ENCODE measurements at places on chromosomes 4 and X.
A peak's percentile ranks its signal among the peaks of the same experiment; 100 is the strongest.

- DNase-seq = no peak
Measured at GRCh38 chr4:6714954-6715353, 1.0 kb upstream of the BLOC1S4 start.

- DNase-seq = no peak
Measured at GRCh38 chrX:2692221-2693112, 1.4 kb downstream of the CD99 start.

DNA sequence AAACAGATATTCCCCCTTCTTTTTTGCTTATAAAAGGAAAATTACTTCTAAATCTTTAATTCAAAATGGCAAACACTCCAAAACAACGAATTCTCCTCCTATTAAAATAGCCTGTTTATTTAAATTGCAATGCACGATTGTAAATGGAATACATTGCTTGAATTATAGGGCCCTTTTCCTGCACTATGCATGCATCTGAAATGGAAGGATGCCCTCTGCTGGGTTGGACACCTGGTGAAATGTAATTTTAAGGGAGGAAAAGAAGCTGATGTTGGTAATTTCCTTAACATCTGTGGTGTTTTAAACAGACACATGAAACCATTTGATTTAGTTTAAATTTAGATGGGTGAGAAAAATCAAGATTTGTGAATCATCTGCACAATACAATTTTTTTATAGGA, 72.8 kb downstream of the GRXCR1 start:
- DNase-seq = no peak

DNA sequence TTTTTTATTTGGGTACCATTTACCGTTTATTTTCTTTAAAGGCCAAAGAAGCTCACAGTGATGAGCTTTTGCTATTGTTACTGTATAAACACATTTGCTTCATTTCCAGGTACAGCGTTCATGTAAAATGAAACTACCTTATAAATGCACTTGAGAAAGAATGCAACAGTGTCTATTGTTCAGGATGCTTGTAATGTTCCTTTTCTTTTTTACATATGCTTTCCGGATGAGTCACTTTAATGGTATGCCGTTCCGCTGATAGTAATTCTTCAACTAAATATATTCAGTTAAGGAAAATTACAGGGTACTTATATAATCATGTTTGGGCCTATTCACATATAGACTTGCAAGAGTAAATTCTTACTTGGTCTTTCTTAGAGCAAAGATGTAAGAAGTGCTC, 354.9 kb downstream of the RPA4 start:
- no peak for DNase-seq

DNA sequence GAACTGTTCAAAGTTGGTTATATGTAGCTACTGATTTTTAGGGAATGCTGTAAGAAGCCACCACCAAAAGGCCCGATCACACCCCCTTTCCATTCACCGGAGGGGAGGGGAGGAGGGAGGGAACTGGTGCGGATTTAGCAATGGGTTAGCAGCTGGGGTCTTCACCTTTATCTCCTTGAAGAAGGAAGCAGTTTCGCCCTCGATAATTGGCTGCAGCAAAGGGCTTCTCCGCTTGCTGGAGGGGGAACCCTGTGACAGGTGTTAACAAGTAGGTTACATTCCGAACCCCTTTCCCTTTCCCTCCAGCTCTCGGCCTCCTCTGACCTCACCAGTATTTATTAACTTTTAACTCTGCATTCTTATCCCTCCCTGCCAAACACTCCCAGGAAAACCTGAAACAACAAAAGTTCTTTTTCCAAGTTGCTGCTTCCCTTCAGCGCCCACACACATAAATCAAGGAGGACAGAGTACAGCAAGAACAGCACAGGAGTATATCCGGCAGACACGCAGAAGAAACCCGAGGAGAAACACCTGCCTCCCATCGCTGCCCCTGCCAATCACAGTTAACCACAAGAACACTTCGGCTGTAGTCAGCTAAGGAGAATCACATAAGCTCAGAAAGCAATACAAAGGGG, 39.8 kb upstream of the NAP1L5 start:
- DNase-seq = no peak

GRCh38 chrX:5681159-5681558, 547.5 kb downstream of the NLGN4X start:
- peak; percentile 9 for DNase-seq

- peak; percentile 32 for DNase-seq
Measured at GRCh38 chr4:6991771-6992557, 51.2 kb upstream of the TADA2B start.

- peak; percentile 21 for DNase-seq
Measured at GRCh38 chr4:3765271-3766035, 732 bp upstream of the ADRA2C start.

Data from fibroblast of skin of left quadriceps (primary cell).